ENCODE measurements at places on chromosomes 13 and 19.

DNA sequence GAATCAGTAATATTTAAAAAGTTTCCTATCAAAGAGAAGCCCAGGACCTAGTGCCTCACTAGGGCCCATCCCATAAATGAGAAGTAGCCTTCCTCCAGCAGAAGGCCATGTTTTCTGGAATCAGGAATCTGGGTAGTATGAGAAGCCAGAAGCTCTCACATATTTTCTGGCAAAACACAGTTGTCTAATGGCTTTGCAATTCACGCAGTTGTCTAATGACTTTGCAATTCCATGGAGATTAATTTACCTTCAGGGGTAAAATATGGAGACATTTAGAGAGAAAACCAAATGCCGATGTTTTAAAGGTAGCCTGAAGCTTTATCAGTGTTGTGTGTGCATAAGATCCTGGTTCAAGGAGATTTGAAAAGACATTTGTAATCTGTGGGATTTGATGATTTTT is 29.8 kb upstream of the SIAH3 start:
- DNase-seq = no peak

DNA sequence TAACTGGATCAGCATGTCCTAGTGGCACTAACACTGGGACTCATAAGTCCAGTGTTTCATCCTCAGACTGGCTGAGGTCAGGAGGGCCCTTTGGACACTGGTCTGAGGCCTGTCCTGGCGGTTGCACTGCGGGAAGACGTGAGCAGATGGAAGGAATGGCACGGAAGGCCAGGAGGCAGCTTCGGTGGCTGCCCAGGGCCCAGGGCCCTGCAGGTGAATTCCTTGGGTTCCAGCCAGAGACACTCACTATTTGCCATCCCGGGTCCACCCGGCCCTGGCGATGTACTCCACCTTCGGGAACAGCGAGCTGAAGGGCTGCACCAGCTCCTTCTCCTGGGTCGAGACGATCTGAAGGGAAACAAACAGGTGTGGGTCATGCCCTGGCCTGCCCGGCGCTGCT is 26.3 kb downstream of the DPP9 start:
- no peak for DNase-seq

DNA sequence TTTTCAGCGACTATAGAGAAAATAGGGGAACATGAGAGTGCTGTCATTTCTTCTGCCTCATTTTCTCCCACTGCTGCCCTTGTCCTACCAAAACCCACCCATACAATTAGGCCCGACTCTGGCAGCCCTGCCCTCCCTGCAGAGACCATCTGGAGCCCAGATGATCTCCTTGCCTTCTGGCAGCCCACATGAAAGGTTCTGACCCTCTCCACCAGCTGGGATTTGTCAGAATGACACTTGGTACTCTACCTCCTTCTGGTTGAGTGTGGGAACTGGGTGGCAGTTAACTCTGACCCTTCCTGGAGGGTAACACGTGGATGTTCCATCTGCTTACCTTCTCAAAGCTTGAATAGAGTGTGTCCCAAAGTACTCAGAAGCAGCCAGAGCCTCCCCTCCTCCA is 21.0 kb upstream of the SIAH3 start:
- no peak for DNase-seq

DNA sequence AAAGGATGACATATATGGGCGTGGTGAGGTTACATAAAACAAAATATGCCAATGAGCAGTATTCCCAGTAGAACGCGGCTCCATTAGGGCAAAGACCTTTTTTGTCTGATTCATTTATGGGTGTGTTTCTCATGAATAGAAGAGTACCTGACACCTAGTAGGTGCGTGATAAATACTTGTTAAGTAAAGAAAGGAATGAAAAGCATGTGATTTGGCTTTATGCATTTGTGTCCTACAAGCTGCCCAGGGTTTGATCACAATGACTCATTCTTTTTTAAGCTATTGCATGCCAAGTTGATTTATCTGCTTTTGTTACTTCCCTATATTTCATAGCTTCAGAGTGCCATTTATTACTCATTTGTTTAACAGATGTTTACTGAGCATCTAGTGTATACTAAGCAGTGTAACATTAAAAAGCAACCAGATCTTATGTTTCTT is 19.1 kb upstream of the KCTD4 start:
- DNase-seq = peak; percentile 73

DNA sequence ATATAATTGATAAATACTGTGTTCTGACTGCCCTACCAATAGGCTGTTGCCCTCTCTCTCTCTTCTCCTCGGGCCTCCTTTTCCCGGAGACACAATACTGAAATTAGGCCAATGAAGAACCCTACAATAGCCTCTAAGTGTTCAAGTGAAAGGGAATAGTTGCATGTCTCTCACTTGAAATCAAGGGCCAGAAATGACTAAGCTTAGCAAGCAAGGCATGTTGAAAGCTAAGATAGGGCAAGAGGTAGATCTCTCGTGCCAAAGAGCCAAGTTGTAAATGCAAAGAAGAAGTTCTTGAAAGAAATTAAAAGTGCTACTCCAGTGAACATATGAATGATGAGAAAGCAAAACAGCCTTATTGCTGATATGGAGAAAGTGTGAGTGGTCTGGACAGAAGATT is 13.3 kb downstream of the KATNAL1 start:
- DNase-seq = no peak

- no peak for DNase-seq
Measured at GRCh38 chr19:51055866-51056265, 9.0 kb downstream of the KLK13 start.

GRCh38 chr13:106859533-106859904 is 291.6 kb upstream of the ARGLU1 start:
- no peak for DNase-seq

GRCh38 chr13:90447734-90448101 is 899.8 kb upstream of the MIR17HG start:
- peak; percentile 83 for DNase-seq

DNA sequence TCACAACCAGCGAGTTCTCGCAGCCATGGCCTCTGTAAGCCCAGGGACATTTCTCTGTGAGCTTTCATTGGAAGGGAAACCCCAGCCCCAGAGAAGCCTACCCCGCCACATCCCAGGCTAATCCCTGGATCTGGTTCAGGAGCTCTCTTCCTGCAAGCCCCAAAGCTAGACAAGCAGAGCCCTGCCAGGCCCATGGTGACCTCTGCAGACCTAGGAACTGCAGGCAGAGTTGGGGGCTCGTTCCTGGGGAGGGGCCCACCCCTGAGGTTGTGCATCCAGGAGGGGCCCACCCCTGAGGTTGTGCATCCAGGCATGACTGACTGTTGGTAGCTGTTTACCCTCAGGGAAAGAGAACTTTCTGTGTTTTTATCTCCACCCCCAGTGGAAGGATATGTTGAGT is 21.7 kb downstream of the KCTD15 start:
- DNase-seq = no peak

DNA sequence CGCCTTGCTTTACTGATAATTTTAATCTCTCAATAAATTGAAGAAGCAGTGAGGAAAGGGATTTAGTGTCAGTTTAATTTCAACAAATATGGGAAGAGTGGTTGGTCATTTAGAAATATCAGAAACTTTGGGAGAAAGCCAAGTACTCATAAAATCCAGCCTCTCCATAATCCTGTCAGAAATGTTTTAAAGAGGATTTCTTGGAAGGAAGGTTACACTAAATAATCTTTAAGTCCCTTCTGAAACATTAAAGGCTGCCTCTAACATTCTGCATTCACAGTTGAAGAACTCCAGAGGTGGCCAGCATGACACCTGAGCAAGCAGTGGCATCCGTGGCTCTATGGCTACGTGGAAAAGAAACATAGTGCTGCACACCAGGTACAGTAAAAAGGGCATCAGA is 378.5 kb downstream of the ENOX1 start:
- DNase-seq = no peak

DNA sequence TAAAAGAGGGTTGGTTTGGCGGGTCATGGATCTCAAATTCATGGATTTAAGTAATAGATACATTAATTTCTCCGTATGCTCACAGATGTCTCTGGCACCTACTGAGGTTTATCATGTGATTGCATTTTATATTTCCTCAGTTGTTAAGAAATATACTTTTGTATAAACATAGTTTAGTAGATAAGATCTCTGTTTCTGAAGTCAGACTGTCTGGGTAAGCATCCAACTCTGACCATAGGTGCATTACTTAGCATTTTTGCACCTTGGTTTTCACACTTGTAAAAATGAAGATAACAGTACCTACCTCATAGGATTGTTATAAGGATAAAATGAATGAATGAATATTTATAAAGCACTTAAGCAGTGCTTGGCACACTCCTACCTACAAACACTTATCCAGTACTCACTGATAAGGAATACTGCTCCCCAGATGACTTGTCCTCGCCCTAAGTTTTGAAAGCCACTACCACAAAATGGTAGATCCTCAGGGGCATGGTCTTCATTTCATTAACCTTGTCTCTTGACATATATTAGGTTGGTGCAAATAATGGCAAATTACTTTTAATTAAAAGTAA is 26.5 kb downstream of the COMMD6 start:
- DNase-seq = no peak

DNA sequence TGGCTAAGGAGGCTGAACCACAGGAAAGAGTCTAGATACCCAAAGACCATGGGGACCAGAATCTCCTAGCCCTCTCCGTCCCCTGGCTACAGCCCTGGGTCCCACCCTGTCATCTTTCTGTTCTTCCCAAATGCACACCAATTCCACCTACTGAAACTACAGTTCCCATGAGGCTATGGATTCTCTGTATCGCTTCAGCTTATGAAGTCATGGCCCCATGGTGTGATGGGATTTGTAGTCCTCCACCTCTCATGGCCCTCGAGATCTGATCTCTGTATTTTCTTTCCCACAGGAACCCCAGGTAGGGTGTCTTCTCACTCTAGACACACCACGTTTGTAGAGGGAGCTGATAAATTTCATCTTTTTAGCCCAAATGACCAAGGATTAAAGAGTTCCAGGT is 11.8 kb downstream of the PTPRH start:
- no peak for DNase-seq

DNA sequence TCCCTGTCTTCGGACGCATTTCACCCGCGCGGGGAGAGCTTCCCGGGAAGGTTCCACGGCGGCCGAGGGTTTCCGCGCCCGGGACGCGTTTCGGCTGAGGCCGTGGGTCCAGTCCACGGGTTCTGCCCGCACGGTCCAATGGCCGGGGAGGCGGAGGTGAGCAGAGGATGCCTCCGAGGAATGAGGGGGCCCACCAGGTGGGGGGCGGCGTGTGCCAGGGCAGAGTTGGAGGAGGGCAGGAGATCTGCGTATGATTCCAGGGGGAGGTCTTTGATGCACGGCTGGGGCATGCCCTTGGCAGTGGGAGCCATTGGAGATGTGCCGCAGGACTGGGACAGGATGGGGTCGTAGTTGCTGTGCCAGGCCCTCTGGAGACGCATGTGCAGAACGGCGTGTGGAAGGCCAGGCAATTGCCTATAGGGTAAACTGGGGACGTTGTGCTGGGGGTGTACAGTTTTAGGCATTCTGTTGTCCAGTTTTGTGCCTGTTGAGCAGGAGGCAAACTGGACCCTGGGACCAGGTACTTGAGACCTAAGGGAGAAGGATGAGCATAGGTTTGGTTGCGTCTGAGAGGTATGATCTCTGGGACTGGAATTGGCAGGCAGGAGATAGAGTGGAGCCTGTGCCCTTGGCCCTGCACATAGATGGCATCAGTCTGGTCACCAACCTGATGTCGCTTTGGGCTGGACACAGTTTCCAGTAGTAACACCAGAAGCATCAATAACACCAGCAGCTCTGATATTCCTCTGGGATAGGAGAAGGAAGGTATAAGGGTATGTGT is 751 bp downstream of the ZNF584 start:
- peak; percentile 49 for DNase-seq

GRCh38 chr13:101691341-101691860 is 238.9 kb downstream of the ITGBL1 start:
- DNase-seq = no peak

DNA sequence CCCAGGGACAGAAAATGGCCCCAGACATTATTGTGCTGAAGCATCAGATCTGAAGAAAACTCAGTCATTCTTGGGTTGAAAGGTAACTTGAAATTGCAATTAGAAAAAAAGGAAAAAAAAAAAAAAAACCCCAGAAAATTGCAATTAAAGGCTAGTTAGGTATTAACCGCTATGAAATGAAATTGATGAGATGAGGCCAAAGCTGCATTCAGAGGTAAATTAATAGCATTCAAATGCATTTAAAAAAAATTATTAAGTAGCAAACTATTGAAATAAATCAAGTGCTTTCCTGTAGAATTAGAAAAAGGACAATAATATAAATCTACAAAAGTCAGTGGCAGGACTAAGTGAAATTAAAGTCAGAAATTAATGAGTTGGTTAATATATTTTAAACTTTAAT is 6.4 kb downstream of the PGLS start:
- DNase-seq = no peak

- peak; percentile 78 for DNase-seq
Measured at GRCh38 chr13:20714563-20715329, 11.2 kb downstream of the IL17D start.

DNA sequence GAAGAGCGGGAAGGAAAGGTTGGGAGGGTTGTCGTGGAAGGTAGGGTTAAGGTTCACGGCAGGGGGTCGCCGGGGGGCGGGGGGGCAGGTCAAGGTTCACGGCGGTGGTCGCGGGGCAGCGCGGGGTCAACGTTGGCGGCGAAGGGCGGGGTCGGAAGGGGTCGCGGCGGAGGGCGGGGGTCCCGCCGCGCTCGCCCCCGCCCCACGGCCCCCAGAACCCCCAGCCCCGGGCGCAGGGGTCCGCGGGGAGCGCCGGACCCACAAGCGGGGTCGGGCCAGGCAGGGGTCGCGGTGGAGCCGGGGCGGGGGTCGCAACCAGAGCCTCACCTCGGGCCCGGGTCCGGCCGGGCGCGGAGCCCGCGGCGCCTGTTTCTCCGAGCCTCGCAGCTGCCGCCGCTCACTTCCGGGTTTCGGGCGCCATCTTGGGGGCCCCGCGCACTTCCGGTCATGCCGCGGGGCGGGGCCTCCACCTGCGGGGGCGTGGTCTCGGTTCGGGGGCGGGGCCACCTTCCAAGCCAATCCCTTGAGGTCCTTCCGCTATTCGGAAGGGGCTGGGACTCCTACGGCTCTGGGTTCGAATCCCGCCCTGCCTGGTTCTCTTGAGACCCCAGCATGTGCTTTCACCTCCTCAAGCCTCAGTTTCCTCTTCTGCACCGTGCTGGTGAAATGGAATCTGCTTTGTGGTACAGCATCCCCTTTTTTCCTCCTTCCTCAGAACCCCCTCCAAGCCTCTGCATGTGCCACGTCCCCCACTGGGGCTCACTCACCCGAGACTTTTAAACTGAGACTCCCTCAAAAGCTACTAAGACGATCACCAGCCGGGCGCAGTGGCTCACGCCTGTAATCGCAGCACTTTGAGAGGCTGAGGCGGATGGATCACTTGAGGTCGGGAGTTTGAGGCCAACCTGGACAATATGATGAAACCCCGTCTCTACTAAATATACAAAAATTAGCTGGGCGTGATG is at the start of gene SBNO2:
TSS of gene SBNO2 (minus strand) at position 424 of the 965 bp plus-strand sequence. CDS start 19,992 bp downstream, outside the sequence.
- peak; percentile 96 for DNase-seq

- no peak for DNase-seq
Measured at GRCh38 chr19:31530781-31531180, 181.5 kb upstream of the TSHZ3 start.

- no peak for DNase-seq
Measured at GRCh38 chr13:81738364-81738763, 1397.4 kb upstream of the SPRY2 start.

- DNase-seq = peak; percentile 96
Measured at GRCh38 chr19:41225238-41226052, 6.4 kb downstream of the AXL start.

GRCh38 chr13:44197791-44198770 is 175.5 kb upstream of the SERP2 start:
- peak; percentile 36 for DNase-seq

- peak; percentile 63 for DNase-seq
Measured at GRCh38 chr13:73000027-73000674, 58.7 kb upstream of the KLF5 start.

GRCh38 chr13:100399455-100399854 is 189.1 kb downstream of the GGACT start:
- DNase-seq = no peak
